ENCODE measurements at places on chromosomes 16 and 17.

- DNase-seq: peak; percentile 78
Observed at GRCh38 chr16:75648265-75649076, 898 bp downstream of the TERF2IP start.

- DNase-seq: no peak
Observed at GRCh38 chr16:82682767-82683166, 56.0 kb downstream of the CDH13 start.

- no peak for DNase-seq
Observed at GRCh38 chr17:81561494-81561885, 9.3 kb upstream of the FAAP100 start.

DNA sequence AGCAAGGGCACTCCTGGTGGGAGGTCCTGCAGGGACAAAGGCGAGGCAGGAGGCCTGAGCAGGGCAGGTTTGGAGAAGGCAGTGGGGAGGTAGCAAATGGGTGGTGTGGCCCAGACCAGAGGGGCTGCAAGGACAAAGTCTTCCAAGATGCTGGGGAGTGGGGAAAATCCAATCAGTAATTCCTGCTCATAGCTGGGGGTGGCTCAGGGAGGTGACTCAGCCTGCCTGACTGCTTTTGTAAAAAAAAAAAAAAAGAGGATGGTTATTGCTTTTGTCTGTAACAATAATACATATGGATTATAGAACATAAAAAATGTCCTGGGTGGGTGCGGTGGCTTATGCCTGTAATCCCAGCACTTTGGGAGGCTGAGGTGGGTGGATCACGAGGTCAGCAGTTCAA lies 5.2 kb downstream of the IL34 start:
- no peak for DNase-seq

GRCh38 chr16:4087099-4087885 lies 28.9 kb downstream of the ADCY9 start:
- DNase-seq: no peak

- no peak for DNase-seq
Observed at GRCh38 chr16:87297918-87298631, 19.1 kb downstream of the C16orf95 start.

All from stimulated activated CD8-positive, alpha-beta memory T cell treated with anti-CD3 and anti-CD28 coated beads, Interleukin-12 subunit alpha, Interleukin-12 subunit beta, amount 100 ng/mL, for 1 hour (primary cell).